ENCODE measurements at places on chromosomes 7 and 10.
A peak's percentile ranks its signal among the peaks of the same experiment; 100 is the strongest.

GRCh38 chr7:115676080-115676479 is 354.5 kb downstream of the TFEC start:
- DNase-seq: peak; percentile 1

- no peak for DNase-seq
These were observed 149.8 kb downstream of the KLF6 start for GRCh38 chr10:3635211-3635671.

GRCh38 chr7:27933671-27934565 is 194.0 kb downstream of the TAX1BP1 start:
- no peak for DNase-seq

DNA sequence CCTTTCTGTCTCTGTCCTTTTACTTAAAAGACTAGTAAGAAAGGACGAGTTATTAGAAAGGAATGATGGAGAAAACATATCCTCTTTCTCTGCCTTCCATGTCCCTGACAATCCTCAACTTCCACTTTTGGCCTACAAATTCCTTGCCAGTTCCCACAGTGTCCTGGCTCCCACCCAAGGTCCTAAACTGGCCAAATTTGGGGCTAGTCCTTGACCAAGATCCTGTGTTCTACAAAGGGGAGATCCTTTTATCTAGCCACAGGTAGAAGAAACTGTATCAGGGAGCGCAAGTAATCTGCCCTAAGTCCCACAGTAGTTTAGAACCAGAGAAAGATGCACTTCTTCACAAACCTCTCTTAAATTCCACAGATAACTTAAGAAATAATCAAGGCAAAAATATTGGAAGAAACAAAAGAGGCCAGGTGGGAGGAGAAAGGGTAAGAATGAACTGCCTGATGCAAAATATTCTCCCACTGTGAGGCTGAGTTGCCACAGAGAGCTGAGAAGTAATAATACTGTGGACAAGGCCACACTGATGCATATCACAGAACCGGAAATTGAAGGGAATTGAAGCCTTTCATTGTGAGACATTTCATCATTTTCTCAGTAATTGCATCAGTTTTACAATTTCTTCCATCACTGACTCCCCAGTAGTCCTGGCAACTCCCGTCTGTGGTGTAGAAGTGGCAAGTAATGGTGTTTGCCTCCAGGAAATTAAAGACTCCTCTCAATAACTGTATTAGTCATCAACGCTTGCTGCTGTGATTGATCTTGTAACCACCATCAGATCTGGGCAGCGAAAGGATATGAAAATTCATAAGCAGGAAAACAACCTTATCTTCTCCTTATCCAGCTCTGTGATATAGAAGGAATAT is 47.2 kb downstream of the DNAJC12 start:
- no peak for DNase-seq

DNA sequence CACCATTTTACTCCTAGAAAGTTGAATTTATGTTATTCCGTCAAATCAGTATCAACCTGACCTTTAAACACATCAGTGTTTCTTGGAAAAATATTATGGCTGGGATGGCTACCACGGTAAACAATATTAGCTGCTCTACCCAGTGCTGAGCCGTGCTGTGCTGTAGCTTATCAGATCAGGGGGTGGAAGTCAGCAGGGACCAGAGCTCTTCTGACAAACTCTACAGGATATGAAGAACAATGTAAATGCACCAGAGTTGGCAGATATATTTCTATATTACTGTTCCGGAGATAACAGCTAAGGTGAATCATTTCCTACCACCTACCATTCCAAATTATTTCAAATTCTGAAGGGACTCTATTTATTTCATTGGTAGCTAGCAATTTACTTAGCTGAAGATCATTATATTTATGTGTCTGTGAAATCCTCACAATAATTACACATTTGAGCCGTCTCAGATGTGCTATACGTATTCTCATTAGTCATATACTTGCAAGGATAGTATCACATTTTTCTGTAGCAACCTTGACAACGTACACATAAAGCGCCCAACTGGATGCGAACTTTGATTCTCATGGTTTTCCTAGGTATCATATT is 76.5 kb downstream of the TEX36 start:
- no peak for DNase-seq

GRCh38 chr10:84208023-84208422 is 13.7 kb downstream of the CDHR1 start:
- DNase-seq: no peak
